ENCODE measurements at places on chromosomes 5 and 9. TPM values are rescaled to one million over a fixed set of nuclear protein-coding genes. Genes with fewer than 3 reads are reported as not detected.

GRCh38 chr5:124408738-124409453 is 337.5 kb downstream of the ZNF608 start:
- no peak for DNase-seq

Gene FOCAD
- total RNA-seq, result 42.8 TPM

GRCh38 chr5:25448190-25448621 is 803.4 kb upstream of the CDH10 start:
- no peak for DNase-seq

Gene SV2C
- not detected for total RNA-seq

DNA sequence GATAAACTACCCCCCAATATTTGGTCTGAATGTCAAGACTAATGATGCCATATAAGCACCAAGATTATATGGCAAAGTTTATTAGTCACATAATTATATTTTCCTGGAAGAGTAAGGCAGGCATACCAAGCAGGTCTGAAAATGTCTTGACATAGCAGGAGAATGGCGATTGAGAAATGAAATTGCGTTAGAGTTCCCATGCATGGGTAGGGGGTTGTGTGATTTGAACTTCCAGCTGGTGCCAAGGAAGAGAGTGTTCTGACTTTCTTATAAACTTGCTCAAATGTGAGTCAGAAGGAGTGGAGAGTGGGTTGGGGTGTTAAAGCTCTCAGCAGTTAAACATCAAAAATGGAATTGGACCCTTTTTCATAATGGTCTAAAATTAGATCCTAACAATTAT is 1200.6 kb upstream of the ACO1 start:
- no peak for DNase-seq

- DNase-seq, result no peak
These were observed 27.9 kb upstream of the CNOT6 start for GRCh38 chr5:180466316-180466715.

DNA sequence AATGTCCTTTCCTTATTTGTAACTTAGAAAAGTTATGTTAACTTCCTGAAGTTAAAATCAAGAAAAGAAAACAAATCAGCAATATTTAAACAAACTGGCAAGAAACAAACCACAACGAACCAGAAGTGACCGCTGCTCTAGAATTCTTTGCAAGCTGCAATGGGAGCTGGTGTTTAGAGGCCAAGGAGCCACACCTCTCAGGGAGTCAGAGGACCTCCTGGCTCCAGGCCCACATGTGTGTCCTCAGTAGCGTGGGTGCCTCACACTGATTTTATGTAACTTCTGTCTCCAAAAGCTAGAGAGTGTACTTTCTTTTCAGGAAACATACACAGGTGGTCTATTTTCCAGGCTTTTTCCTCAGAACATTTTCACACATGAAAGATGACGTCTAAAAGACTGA is 100.4 kb downstream of the IRX2 start:
- DNase-seq, result no peak

- DNase-seq, result no peak
These were observed 310.5 kb downstream of the CETN3 start for GRCh38 chr5:90099099-90099498.

GRCh38 chr5:35561396-35561795 is 56.3 kb upstream of the SPEF2 start:
- DNase-seq, result no peak

- DNase-seq, result peak; percentile 55
These were observed 797 bp downstream of the FAM78A start for GRCh38 chr9:131275332-131276093.

- no peak for DNase-seq
These were observed 104.3 kb downstream of the ZNF608 start for GRCh38 chr5:124642151-124642550.

- DNase-seq, result no peak
These were observed 75.4 kb downstream of the TSSK1B start for GRCh38 chr5:113359419-113359818.

DNA sequence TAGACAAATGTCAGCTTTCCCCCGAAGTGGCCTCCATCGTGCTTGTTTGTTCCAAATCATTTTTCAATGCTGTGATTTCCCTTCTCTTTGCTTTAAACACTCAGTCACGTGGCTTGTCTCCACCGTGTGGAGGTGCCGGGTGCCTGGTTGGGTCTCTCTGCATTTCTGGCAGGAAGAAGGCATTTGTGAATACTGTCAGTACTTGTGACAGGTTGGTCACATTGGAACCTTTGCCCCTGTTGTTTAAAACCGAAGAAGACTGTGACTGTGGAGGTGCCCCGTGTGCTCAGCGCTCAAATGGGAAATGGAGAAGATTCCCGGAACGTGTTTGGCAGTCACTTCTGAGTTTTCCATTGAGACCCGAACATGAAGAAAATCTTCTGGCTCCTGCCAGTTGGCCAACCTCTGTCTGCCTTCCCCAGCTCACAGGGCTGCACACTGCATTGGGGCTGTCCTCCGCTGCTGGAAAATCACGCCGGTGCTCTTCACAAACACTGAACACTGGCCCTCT is 74.6 kb downstream of the LMNB1 start:
- DNase-seq, result peak; percentile 34

DNA sequence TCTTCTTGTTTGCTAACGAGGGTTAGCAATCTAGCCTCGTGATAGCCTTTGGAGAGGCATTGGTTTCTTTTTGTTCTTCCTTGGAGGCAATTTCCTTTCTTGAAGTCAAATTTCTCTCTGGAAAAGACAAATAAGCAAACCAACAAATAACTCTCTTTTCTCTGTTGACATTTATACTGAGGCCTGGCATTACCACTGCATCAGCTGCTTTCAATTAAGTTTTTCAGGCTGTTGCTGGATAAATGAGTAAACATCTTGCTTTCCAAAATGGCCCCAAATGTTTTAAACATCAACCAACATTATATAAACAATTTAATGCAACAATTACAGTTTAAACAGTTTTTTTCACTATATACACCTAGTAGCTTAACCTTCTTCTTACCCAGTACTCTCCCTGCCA is 264.4 kb downstream of the HTR1A start:
- DNase-seq, result no peak

DNA sequence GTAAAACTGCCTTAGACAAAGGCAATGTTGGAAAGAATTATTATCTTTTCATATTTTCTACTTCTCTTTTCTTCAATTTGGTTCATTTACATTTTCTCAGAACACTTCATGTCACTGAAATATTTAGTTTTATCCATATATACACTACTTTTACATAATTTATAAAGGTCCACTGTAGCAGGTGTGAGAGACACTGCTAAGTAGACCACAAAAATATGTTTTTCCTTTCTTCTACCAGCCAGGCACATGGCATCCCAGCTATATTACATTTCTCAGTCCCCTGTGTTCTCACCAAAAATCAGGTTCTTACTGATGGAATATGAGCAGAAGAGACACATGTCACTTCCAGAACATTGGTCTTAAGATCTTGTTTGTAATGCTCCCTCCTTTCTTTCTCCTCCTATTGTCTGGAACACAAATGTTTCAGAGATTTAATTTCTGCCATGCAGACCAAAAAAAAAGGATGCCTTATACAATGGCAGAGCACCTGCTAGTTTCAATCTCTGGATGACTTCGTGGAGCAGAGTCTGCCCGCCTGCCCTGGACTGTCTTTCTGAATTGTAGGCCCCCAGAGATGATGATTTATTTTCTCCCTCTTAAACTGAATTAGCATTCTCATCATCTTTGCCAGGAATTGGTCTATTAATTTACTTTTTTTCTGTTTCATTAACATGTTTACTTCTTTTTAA is 125.4 kb upstream of the ACOT12 start:
- no peak for DNase-seq

GRCh38 chr9:121925935-121926334 is 167.2 kb downstream of the TTLL11 start:
- no peak for DNase-seq

Gene ZNF484
- 5.8 TPM for total RNA-seq

Gene CFAP157
- total RNA-seq, result 0.11 TPM

- DNase-seq, result no peak
These were observed 180.2 kb upstream of the EGFLAM start for GRCh38 chr5:38078161-38078560.

GRCh38 chr5:179119415-179120170 is 59.4 kb downstream of the ZNF354C start:
- DNase-seq, result no peak

Gene NR2F1-AS1
- total RNA-seq, result not detected

Gene MSH3
- 23.4 TPM for total RNA-seq

Gene SPATA24
- 4.4 TPM for total RNA-seq

DNA sequence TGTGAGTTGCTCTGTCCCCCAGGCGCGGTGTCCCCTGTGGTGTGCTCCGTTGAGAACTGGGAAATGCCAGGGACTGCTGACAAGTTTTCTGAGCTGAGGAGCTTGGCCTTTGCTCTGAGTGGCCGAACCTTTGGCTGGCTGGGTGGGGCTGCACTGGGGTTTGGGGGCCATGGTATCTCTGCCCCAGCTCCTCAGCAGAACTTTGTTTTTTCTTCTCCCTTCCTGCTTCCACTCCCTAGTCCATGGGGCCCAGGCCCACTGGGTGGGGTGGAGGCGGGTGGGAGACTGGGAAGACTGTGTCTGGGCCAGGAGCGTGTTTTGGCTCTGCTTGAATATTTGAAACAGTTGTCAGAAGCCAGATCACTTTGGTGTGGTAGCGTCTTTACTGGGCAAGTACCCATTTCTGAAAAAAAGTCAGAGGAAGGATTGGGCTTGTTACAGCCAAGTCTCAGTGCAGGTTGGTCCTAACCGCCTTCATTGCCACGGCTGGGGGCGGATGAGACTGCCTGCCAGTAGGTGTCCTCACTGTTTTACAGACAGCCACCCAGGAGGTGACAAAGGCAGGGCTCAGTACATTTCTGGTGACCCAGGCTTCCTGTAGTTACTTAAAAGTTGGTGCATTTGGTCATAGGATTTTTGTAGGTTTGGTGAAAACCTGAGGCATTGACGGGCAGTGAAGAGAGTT is 92.7 kb downstream of the DAB2IP start:
- DNase-seq, result peak; percentile 80

DNA sequence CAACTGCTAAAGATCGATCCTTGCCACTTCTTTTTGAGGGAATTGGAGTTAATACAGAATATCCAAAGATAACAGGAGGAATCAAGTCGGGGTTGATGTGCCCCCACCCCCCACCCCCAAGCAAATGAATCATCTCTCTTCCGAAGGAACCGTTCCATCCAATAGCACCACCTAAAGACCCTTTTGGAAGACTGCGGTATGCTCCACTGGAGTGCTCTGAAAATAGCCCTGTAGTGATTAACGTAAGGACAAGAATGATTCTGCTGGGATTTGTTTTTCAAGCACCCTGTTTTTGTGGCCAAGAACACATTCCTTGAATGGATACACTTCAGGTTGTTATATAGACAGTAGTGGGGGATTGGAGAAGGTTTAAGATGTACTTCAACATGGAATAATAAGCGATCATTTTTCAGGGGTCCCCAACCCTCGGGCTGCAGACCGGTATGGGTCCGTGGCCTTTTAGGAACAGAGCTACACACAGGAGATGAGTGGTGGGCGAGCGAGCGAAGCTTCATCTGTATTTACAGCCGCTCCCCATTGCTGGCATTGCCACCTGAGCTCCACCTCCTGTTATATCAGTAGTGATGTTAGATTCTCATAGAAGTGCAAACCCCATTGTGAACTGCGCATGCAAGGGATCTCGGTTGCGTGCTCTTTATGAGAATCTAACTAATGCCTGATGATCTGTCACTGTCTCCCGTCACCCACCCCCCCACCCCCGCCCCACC is 44.5 kb upstream of the TMEM252 start:
- no peak for DNase-seq

Gene NPR3
- 0.16 TPM for total RNA-seq

Gene FSTL4
- not detected for total RNA-seq

GRCh38 chr5:152437866-152438265 is 32.8 kb upstream of the NMUR2 start:
- DNase-seq, result no peak

GRCh38 chr5:120465436-120465961 is 1.4 kb downstream of the PRR16 start:
- DNase-seq, result no peak

Gene DRD1
- not detected for total RNA-seq

Gene ANGPTL2
- not detected for total RNA-seq

- peak; percentile 50 for DNase-seq
These were observed at the start of gene FAM169A for GRCh38 chr5:74865804-74866595. TSS of gene FAM169A (minus strand) at chr5:74866387. CDS start at chr5:74841676, 24,711 bp downstream.

Gene ORM2
- not detected for total RNA-seq

GRCh38 chr5:9428272-9428671 is 117.6 kb downstream of the SEMA5A start:
- DNase-seq, result no peak

- no peak for DNase-seq
These were observed 159.2 kb downstream of the ZDHHC21 start for GRCh38 chr9:14533867-14534640.

Gene SLC22A4
- 0.88 TPM for total RNA-seq

DNA sequence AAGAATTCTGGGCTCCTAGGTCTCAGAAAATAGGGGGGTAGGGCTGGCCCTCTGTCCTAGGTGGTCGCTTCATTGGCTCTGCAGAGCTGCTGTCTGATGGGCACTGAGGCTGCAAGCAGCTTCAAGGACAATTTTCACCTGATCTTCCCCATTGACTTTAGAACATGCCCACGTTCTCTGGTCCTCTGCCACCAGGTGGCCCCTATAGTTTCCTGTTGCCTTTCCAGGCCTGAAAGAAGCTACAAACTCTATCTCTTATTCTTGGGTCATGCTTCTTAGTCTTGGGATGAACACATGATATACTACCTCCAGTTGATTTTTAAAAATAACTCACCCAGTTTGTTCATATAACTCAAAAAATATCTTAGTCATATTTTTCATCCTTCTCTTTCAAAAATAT is 26.3 kb downstream of the SPZ1 start:
- peak; percentile 64 for DNase-seq

DNA sequence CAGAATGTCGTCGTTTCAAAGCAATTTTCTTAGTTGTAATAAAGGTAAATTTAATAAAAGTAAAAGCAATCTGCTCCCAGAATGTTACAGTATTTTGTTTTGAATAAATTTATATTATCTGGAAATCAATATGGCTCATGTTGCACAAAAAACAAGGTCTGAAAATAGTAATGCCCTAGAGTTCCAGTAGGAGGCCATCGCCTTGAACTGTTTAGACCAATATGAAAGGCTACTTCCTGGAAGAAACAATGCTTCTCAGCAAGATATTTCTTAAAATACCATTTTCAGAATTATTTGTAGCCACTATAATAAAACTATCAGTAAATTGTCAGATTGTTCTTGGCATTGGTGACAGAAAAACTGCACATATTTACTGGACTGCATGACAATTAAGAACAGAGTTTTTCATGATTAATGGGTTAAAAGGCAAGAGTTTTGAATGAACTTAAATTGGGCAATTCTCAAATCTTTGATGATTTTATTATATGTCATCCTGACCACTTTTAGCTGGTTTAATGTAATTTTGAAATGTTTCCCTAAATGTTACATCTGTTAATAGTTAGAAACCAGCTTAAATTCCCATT is 153.2 kb downstream of the COMMD10 start:
- DNase-seq, result no peak
